NCI-H146 (cell line): ENCODE measurements at places on chromosomes 3 and 15.

DNA sequence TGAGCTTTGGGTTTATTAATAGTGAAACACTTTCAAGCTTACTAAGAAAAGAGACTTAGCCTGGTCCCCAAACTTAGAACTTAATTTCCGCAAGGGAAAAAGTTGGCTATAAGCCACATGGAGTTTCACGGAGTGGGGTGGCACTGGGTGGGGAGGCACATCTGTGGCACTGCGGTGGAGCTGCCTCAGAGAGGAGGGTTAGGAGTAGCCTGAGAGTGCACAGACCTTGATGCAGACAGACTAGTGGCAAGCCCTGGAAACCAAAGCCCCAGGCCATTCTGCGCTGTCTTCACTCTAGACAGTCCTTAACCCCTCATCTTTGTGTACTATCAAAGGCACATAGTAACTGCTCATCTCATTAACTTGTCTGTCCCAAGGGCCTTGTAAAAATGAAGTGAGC, 22.0 kb downstream of the CXCR6 start:
- no peak for DNase-seq

GRCh38 chr15:76118767-76119166, 59.0 kb downstream of the TMEM266 start:
- DNase-seq, result no peak

DNA sequence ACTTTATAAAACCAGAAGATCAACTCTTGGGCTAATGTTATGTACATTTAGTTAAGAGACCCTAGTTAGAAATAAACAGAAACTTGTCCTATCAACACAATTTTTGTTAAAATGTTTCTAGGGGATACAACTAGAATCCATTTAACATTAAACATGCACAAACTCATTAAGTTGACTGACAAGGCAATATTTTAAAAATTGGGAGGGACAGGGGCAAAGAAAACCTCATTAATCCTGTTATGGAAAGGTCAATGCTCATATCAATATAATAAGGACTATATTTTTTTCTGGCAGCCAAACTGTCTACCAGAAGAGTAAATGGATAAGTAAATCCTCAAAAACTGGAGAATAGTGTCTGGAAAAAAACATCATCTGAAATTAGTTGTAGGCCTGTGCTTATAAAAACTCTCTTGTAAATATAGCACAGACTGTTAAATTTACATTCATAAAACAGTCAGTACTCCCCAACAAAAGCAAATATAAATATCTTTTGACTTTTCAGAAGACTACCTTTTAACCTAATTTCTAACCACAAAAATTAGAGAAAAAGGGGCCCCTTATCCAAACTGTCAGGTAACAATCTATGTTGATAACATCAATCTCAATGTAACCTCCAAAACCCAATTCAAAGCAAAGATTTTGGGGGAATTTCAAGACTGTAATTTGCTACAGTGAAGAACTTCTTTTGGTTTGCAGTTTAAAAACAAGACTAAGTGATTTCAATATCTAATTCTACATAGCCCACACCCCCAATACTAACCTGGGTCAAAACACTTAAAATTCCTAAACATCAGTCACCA, 4.2 kb downstream of the TRA2B start:
- no peak for DNase-seq

GRCh38 chr3:159775372-159775961, 213.2 kb upstream of the IL12A start:
- DNase-seq, result peak; percentile 97

DNA sequence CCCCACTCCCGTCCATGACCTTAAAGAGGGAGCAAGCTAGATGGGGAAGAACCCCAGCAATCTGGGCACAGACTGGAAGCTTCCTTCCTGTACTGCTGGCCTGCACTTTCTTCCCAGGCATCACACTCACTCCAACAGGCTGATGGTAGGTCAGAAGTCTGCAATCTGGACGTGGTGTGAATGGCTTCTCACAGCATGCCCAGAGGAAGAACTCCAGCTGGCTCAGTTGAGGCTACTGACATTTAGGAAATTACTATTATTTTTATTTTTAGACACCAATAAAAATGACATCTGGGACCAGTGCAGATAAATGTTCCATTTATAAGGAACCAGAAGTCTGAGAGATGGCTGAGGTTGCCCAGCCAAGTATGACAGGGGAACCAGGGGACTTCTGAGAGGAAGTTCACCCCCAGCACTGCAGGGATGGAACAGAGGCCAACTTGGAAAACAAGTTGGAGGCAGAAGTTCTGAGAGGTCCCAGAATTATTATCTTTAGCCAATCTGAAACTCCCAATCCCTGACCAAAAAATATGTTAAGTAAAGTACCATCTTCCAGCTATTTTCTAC, 163.8 kb upstream of the CTNNB1 start:
- no peak for DNase-seq

- DNase-seq, result no peak
These were observed 55.0 kb downstream of the LRRC49 start for GRCh38 chr15:70947351-70948335.

DNA sequence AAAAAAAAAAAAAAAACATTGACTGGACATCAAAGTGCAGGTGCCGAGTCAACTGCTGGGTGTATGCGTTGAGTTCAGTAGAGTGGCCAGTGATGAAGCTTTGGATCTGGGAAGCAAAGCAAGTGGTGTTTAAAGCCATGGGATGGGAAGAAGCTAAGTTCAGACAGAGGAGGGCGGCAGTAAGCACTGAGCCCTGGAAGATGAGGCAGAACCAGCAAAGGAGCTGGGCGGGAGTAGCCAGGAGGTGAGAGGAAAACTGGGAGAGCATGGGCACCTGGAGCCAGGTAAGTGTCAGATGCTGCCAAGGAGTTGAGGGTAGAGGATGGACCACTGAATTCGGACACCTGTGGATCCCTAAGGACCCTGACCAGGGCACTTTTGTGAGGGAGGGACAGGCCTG, 11.4 kb upstream of the GNAI2 start:
- no peak for DNase-seq

- no peak for DNase-seq
These were observed 35.8 kb downstream of the PRKCD start for GRCh38 chr3:53196575-53197407.

DNA sequence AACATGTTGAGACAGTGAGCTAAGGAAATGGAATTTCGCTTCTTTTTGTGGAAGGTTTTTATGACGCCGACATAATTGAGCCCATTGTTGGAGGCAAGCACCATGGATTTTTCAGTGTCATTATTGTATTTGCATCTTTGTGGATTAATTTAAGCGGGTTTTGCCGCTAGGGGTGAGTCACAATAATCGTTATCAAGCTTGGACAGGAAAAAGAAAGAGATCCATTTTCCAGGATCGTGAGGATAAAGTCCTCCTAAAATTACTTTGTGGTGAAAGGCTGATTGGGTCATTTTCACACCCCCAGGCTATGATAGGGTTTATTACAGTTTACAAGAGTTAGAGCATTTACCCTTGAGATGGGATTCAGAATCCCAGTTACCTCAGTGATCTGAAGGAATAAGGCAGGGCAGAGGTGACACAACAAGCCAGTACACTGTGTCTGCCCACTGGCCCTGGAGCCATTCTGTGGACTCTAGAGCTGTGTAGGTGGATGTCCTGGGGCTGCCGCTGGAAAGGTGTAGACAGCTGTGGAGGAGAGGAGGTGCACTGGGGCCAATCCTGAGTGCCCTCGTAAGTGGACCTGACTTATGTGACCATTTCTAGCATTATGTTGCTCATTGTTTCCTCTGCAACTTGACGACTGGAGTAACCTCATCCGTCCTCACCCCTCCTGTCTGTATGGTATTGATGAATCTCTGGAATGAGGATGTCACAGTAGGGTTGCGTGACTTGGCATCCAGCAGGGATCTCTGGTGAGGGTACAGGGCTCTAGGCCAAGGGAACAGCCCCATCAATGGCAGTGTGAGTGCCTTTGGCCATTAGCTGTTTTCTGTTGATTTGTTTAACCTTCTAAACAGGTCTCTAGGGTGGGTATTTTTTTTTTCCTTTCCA, 370.1 kb downstream of the LRTM1 start:
- peak; percentile 49 for DNase-seq

DNA sequence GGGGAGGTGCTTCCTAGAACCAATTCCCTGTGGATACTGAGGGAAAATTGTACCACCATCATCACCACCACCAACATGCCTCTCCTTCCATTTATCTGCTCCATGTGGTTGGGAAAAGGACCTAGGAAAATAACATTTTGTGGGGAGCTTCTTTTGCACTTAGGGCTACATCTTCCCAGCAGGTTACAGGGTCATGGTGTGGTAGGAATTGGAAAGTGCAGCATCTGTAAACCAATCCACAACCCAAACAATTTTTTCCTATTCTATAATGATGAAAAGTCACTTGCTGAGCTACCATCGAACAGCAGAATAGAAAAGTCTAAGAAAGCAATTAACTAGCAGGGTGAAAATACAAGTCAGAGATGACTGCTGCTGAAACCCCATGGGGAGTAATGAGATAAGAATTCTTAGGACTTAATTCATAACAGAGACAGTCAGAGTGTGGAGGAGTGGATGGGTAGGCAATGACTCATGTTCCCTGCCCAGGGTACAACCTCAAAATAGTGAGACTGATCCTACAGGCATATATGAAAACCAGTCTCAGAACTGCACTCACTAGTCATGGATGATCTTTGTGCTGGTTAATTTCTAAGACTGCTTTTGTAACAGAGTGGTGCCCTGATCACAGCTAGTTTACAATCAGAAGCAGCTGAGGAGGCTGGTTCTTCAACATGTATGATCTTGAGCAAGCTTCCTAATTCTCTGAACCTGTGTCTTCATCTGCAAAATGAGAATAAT, 38.1 kb upstream of the LEKR1 start:
- no peak for DNase-seq

- DNase-seq, result no peak
These were observed 292.0 kb upstream of the NECTIN3 start for GRCh38 chr3:110779581-110779980.

DNA sequence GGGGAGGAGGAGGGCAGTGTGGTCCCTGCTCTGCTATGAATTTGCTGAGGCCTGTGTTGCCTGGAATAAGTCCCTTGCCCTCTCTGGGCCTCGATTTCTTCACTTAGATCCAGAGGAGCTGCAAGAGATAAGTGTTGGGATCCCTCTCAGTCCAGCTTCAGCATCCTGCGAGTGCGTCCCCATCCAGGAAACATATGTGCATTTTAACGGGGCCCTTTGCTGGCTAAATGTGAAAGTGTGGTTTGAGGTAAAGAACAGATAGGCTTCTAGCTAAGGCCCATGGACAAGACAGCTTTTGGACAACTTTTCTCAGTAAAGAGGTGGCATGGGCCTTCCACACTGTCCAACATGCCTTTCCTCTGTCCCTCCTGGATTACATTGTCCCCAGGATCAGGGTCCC, 26.5 kb downstream of the RPLP1 start:
- DNase-seq, result no peak

- no peak for DNase-seq
These were observed 31.6 kb upstream of the STAG1 start for GRCh38 chr3:136783708-136784191.

- no peak for DNase-seq
These were observed 54.9 kb downstream of the TRIM71 start for GRCh38 chr3:32872487-32873382.

DNA sequence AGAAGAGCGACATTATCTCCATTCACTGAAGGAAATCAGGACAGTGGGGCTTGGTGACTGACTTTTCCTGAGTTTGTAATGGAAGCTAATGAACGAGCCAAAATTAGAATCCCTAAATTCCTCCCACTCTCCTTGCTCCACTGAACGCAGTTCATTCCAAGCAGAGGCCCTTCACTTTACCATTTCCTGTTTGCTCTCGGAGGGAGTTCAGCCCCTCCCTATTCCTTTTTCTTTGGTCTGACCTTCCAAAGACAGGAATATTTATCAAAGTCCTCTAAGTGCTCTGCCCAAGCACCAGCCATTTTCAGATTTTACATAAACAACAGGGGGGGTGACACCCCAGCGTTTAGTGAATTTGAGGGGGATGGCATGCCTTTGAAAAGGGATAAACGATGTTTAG, 24.0 kb upstream of the PTPRG start:
- DNase-seq, result no peak

GRCh38 chr3:106438887-106439286, 570.1 kb upstream of the CBLB start:
- peak; percentile 73 for DNase-seq

- DNase-seq, result peak; percentile 37
These were observed 815 bp upstream of the ZNF280D start for GRCh38 chr15:56734013-56734635.

- DNase-seq, result no peak
These were observed 40.8 kb downstream of the TGFBR2 start for GRCh38 chr3:30646961-30647752.

DNA sequence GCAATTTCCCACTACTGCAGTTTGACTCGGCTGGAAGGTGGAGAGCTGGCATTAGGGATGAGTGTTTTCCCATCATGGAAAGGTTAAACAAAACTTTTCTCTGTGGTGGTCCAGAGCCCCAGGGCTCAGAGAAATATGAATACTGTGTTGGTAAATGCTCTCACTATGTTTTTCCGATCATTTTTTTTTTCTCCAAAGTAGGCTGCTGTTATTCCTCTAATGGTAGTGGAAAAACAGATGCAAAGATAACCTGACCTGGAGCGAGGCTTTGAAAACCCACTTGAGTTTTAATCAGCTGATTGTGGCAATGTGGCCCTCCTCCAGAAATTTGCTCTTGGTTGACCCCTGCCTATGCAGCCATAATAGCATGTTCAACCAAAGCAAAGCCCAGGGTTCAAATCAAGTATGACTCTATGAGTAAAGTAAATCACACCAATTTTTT, 320.8 kb upstream of the CTNNB1 start:
- no peak for DNase-seq

DNA sequence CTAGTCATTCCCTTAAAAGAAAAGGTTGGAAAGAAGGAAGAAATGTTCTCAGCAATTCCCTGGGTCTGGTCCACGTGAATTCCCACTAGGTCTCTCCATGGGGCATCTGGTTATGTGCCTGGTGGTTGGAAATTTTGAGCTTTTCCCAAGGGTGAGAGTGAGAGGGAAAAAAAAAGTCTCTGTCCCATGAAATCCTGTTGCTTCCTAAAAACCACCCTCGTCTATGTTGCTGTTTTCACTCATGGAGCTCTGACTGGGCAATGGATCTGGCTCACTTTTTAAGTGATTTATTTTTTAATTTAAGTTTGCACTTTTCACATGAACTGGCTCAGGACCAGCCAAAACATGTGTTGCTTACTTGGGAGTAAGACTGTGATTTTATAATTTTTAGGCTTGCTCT, 190.1 kb downstream of the CHST2 start:
- no peak for DNase-seq

- DNase-seq, result no peak
These were observed 356.0 kb downstream of the NLGN1 start for GRCh38 chr3:173753593-173753992.

DNA sequence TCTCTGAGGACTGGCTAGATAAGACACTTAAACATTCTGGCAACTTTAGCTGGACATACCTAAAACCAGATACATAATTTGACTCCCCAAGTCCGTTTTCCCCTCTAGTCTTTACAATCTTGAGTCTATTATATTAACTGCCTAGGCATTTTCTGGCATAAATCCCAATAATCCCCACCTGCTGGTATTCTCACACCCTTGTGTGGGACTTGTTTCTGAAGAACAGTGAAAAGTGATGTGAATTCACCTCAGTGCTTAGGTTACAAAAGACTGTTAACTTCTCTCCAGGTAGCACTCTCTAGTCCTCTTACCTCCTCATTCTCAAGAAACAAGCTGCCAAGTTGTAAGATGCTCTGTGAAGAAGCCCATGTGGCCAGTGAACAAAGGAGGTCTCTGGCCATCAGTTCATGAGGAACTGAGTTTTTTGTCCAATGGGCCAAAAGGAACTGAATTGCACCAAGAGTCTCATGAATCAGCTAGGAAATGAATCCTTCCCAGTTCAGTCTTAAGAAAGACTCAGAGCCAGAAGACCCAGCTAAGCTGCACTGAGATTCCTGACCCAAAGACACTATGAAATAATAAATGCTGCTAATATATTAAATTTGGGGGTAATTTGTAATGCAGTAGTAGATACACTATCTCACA, 4.1 kb downstream of the OSBPL11 start:
- no peak for DNase-seq
